ENCODE measurements at places on chromosomes 12 and 14. TPM values are rescaled to one million over a fixed set of nuclear protein-coding genes. Genes with fewer than 3 reads are reported as not detected.

DNA sequence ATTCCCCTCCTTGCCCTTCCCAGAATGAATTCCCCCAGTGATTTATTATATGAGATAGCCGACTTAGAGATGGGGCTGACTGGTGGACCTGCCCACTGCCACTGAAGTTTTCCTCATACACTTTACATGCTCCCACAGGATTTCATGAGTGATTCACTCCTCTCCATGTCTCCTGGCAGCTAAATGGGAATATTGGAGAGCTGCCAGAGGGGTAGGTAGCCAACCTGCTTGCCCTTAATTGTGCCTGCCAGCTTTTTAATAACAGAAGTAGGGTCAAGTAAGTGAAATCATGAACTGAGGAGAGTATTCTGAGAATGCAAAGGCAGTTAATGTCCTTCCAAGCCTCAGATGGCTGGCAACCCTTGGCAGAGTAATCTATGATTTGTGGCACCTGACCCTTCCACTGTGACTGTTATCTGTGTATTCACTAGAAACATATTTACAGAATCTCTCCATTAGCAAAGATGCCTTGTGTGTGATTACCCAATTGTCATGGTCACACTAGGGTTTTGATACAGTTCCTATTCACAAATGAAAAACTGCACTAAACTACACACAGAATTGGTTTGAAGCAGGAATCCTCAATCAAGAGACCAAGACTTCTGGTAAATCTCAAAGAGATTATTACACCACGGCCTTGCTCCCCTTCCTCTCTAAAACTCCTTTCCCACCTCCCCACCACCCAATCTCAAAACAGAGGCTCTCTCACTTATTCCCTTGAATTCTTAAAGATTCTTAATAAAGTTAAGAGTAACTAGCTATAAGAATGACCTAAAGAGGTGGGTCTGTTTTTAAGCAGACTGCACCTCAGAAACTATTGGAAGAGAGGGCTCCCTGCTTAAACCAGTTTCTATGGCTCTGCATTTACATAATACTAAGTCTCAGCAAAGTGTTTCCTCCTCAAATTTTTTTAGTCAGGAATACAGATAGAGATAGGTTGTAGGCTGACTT is 17.2 kb downstream of the NKX2-1 start:
- ATAC-seq = no peak

Gene FOXG1
- total RNA-seq = not detected

DNA sequence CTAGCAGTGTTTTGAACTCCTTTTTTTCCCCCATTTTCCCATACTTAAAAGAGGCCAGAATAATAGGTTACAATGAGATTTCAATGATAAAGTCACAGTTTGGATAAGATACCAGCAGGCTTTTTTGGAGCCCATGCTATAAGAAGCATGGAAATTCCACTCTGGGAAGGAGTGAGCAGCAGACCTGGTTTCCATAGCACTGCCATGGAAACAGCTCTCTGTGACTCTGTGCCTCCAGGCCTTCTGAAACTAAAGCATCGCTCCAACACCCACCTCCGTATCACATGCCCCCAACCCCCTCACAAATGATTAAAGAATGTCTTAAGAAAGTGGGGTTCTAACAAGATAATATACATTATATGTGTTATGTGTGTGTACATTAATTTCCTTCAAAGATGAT is 165.0 kb downstream of the GRIN2B start:
- ATAC-seq = no peak

DNA sequence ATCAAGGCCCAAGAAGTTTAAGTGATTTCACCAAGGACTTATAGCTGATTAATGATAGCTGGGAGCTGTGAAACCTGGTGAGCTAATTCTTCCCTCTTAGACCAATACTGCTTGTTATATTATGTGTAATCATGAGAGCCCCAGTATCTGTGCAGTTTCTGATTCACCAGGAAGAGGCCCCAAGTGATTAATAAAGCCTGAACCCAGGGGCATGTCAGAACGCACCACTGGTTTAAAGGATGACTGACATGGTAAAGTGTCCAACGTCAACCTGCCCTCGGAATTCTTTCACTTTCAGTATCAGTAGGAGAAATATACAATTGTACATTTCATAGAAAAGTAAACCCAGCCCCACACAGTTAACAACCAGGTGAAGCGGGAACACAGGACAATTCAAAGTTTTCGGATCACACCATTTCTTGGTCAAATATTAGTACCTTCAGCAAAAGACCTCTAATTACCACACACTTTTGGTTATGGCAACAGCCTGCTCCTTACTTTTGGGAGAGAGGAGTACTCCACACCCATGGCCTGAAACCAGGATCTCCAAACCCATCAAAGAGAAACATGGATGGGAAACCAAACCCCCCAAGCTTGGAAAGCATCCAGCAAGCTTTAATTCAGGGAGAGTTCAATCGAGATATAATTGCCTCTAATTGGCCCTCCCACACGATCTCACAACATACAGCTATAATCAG is 28.5 kb downstream of the TMCC3 start:
- peak; percentile 95 for ATAC-seq

GRCh38 chr14:103628221-103628683 is 759 bp upstream of the KLC1 start:
- ATAC-seq = peak; percentile 72

Gene SIX6
- total RNA-seq = not detected

Gene ARHGEF25
- total RNA-seq = 1.5 TPM

Gene OR6C3
- total RNA-seq = not detected

GRCh38 chr12:96985515-96986362 is 78.7 kb downstream of the NEDD1 start:
- peak; percentile 63 for ATAC-seq

Gene FBXL14
- total RNA-seq = 6.9 TPM
